MM.1S (cell line): ENCODE measurements at places on chromosomes 2 and 18.
A peak's percentile ranks its signal among the peaks of the same experiment; 100 is the strongest.

- peak; percentile 30 for DNase-seq
Observed at GRCh38 chr2:105802587-105802986, 57.9 kb downstream of the NCK2 start.

DNA sequence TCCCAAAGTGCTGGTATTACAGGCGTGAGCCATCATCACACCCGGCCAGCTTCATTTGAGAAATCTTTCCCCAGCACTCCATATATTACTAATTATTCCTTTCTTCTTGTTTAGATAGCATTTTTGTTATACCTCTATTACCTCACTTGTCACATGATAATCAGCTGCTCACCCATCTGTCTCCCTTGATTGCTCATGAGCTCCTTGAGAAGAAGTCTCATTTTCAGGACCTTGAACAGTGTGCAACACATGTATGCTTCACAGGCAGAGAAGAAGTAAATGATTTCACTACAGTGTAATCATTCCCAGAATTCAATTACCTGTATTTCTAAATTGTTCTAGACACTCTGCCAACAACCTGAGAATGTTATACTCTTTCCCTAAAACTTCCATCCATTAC, 6.2 kb downstream of the PAIP2B start:
- DNase-seq: no peak

DNA sequence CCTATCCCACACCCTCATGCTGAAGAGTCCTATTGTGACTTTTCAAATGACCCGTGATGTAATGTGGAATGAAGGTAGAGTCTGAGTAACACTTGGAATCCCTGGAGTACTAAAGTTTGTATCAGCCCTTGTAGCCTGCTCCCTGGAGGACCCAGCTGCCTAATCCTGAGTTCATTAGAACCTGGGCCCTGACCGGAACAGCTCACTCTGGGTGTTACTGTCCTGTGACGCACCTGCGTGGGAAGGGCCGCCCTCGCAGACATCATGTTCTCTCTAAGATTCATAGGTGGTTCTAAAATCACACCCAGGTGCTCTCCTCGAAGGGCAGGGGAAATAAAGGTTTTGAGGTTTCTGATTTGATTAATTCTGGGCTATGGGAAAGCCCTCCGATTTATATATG, 62.3 kb downstream of the NCK2 start:
- no peak for DNase-seq

GRCh38 chr2:241008711-241009121, 10.3 kb downstream of the SNED1 start:
- no peak for DNase-seq

DNA sequence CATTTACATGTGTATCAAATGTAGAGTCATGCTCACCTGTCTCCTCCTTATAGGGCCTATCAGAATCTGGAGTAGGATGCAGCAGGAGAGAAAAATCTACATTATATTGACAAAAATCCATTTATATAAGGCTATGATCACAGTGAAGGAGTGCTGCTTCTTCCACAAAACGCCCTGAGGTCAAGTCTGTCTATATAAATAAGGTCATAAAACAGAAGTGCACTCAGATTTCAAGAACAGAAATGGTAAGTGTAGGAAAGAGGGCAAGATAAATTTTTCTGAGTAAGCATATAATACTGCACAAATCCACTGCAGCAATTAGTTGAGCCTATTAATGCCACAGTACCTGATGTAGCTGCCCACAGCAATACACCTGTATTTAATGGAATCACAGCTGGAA, 51.8 kb downstream of the COL5A2 start:
- no peak for DNase-seq

DNA sequence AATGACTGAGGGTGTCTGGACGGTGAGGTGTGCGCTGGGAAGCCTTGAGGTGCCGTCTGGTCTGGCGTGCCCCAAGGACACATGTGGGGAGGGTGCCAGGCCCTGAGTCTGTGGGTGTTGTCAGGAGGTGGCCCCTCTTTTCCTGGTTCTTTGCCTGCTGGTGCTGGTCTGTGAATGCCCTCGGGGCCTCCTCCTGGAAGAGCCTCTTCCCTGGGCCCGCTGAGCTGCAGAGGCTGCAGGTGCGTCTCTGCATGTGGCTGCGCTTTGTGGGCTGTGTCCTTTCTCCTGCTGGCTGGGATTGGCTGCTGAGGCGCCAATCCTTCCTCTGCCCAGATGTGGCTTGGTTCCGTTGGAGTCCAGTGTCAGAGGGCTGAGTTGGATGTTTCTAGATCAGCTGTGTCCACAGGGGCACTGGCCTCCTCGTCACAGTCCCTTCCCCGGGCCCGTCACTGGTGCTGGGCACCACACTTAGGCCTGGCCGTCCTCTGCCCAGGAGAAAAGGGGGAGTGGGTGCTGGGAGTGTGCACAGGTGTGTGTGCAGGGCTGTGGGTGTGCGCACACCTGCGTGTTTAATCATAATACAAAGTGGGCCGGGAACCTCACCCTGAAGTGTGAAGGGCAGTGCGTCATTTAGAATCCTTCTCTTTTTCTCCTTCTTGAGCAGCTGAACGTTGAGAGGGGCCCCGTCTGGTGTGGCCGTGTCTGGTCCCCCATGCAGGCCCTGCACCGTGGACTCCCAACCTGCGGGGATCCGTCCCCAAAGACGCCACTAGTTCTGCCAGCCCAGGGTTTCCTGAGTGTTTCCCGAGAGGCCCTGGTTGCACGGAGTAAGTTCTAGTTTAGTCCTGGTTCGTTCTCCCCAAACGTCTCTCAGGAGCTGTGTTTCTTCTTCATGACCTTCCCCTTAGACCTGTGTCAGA, 35.5 kb downstream of the RTP5 start:
- no peak for DNase-seq

DNA sequence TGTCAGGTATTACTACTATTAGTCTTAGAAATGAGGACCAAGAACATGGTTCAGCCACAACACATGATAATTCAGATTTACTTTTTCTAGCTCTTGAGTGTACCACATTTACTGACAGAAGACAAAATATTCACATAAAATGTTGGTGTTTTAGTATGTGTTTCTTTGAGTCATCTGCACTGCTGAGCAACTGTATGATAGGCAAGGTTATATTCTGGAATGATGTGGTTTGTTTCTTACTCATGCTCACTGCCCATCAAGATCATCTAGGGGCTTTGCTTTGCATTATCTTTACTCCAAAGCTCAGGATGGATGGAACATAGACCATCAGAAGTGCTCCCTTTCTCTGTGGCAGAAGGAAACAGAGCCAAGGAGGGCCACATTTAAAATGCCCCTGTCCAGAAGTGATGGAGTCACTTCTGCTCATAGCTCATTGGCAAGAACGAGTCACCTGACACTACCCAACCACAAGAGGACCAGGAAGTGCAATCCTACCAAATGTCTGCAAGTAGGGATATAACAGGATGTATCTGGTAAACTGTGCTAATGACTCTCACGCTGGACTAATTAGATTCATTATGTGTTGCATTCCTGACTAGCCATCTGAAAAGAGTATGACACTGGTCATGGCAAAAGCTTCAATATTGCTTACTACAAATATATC, 81.5 kb downstream of the DIS3L2 start:
- DNase-seq: no peak

- DNase-seq: no peak
Observed at GRCh38 chr2:43241558-43241957, 15.2 kb upstream of the ZFP36L2 start.

- DNase-seq: no peak
Observed at GRCh38 chr2:215107216-215108056, 31.0 kb downstream of the ABCA12 start.

- DNase-seq: no peak
Observed at GRCh38 chr18:13560306-13560705, 166.1 kb downstream of the FAM210A start.

GRCh38 chr2:217979151-217979811, 23.5 kb downstream of the TNS1 start:
- DNase-seq: no peak

- DNase-seq: no peak
Observed at GRCh38 chr2:22189893-22190480, 1066.2 kb downstream of the TDRD15 start.

DNA sequence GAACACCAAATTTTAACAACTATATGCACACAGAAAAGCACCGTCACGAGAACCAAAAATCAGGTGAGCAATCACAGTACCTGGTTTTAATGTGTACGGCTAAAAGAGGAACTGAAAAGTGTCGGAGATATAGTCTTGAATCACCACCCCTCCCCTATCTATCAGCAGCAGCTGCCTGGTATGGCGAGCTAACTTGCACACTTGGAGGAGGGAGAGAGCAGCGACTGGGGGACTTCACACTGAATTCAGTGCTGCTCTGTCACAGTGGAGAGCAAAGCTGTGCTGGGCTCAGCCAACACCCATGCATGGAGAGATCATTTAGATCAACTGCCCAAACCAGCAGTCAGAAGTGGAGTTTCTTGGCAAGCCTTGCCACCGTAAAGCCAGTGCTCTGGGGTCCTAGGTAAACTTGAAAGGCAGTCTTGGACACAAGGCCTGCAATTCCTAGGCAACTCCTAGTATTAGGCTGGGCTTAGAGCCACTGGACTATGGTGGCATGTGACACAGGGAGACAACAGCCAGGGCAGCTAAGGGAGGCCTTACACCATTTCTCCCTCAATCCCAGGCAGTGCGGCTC, 89.2 kb upstream of the CD226 start:
- DNase-seq: peak; percentile 72

DNA sequence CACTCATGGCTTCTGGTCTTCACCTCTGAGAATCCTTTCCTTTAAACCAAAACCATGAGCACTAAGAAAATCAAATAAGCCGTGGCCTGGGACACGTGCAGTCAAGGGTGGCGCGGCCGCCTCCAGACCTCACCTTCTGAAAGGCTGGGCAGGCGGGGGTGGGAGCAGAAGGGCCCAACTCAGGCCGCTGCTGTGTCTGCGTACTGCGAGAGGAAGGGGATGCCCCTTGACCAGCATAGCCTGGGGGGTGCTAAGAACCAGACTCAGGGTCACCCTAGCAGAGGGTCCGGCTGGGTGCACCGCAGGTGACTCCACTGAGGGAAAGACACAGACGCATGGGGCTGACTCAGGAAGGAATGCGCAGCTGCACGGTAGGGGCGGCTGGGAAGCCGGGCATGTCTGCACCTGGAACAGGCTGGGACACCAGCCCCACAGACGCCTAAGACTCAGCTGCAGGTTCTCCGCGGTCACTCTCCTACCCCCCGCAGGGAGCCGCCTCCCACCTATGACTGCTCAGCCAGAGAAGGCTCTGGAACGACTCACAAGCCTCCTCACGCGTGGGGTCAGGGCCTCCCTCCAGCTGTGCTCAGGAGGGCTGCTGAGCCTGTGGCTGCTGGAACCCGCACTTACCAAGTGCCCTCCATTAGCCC, 432.4 kb upstream of the MYT1L start:
- DNase-seq: no peak

GRCh38 chr18:58307441-58307840, 263.4 kb downstream of the NEDD4L start:
- DNase-seq: no peak

DNA sequence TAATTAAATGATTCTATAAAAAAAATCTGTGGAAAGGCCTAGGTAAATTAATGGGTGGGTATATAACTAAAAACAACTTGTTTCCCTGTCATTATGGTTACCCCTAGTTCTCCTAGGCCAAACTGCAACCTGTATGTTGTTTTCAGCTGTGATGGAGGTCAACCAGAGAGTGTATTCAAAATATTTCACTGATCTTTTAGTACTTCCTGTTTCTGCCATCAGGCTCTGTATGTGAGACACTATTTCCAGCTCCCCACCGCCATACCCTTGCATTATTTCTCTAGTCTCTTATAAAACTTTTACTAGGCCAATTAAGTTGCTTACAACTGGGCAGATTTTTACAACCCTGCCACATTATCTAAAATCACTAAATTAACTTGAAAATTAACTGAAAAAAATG, 21.0 kb upstream of the CDKL4 start:
- DNase-seq: peak; percentile 52

- DNase-seq: peak; percentile 52
Observed at GRCh38 chr2:100610381-100610831, 47.6 kb downstream of the PDCL3 start.

GRCh38 chr2:133975676-133976428, 278.0 kb upstream of the MGAT5 start:
- peak; percentile 41 for DNase-seq
